ENCODE measurements at places on chromosomes 4 and X.

DNA sequence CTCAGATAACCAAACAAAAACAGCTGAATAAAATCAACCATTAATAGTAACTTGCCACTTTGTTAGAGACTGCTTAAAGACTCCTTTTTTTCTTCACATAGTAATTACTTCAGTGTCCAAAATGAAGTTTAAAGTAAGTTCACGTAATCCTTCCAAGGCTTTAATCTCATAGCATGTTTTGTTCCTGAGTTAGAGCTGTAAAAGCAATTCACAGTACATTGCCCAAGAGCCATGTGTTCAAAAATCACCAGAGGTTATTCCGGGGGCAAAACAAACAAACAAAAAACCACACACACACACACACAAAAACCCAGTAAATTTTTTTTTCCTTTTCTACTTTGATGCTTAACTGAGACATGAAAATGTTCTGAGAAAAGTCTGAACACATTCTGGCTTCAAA is 6.1 kb downstream of the GPR82 start:
- DNase-seq, result no peak

- no peak for DNase-seq
Observed at GRCh38 chrX:115632455-115632854, 71.5 kb downstream of the PLS3 start.

DNA sequence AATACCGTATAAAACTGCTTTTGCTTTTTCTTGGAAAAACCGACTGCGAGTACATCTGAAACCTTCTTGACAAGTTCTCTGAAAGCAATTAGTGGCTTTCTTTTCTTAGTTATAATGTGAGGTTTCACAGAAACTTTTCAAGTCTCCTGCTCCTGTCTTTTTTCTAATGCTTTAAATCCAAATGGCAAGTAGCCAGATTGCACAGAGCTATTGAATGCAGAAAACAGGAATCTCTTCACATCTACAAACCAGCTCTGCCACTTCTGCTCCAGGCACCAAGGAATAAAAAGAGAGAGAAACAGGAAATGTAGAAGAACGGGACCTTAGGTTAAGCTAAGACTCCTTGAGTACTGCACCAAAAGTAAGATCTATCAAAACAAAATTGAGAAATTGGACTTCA is 267.3 kb upstream of the TET2 start:
- DNase-seq, result no peak

- DNase-seq, result no peak
Observed at GRCh38 chr4:151715881-151716280, 44.9 kb downstream of the GATB start.

DNA sequence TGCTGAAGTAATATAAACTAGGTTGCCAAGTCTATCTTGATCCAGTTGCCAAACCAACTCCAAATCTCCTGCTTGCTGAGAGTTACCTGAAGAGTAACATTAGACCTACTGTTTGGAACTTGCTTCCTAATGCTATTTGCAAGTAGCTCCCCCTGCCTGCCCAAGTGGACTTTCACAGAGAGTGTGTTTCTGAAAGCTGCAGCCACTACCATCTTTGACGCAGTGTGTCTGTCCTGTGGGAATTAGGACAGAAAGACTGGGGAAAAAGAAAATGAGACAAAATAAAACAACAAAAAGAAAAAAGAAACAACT is 195.0 kb upstream of the HS3ST1 start:
- no peak for DNase-seq

GRCh38 chr4:41645728-41646390 is 102.7 kb downstream of the PHOX2B start:
- DNase-seq, result no peak

- no peak for DNase-seq
Observed at GRCh38 chr4:11367371-11367770, 61.3 kb downstream of the HS3ST1 start.

DNA sequence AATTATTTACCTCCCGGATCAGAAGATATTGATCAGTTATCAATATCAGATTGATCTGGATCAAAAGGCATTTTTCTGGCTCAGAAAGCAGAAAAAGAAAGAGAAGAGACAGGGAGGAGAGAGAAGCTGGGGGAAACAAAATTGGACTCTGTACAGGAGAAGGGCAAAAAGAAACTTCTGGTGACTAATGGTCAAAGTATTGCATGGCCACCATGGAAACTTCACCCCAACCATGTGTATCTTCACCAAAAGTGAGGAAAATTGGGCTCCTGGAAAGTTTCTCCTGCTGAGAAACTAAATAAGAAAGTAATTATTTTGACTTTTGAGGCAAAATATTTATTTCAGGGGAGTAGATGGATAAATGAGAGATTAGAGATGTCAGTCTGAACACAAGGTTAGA is 33.9 kb downstream of the RNF150 start:
- DNase-seq, result no peak

- DNase-seq, result peak; percentile 65
Observed at GRCh38 chrX:150365990-150366911, 3.1 kb downstream of the MAMLD1 start.

GRCh38 chr4:14025891-14026290 is 398.4 kb upstream of the BOD1L1 start:
- DNase-seq, result no peak

DNA sequence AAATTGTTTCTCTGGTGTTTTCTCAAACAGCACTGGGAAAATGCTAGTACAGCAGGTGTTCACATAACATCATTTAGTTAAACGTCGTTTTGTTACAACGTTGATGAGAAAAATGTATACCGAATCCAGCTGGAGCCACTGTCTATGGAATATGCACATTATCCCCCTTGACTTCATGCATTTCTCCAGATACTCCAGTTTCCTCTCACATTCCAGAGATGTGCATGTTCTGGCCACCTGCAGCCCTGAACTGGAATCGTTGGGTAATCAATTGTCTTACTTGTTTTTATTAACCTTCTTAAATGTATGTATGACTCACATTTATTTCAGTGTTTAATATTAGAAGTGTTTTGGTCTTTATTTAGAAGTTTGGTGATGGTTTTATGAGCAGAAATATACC is 18.4 kb upstream of the ODAM start:
- DNase-seq, result no peak

GRCh38 chr4:73844345-73844744 is 7.9 kb downstream of the CXCL6 start:
- DNase-seq, result no peak

GRCh38 chr4:11783588-11783987 is 354.9 kb upstream of the HS3ST1 start:
- DNase-seq, result no peak

DNA sequence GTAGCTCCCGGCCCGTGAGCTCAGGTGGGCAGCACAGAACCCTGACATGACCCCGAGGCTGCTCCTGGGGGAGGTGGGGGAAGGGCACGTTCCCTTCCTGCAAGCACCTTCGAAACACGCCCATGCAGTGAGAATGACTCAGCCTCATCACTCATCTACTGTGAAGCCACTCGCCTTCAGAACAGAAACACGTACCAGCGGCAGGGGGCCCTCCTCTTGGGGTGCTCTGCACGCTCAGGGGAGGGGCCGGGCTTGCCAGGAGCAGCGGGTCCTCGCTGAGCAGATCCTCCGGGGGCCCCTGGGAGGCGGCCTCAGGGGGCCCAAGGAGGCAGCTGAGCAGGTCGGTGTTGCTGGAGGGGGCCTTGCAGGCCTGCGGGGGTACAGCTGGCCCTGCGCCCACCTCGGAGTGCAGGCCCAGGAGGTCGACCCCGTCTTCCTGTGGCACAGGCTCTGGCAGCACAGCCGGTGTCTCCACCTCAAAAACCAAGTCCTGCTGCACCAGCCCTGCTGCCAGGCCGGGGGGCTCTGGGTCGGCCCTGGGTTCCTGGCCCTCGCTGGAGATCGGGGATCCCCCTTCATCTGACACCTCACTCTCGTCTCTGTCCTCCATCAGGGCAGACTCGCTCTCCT is 40.9 kb upstream of the CPLX1 start:
- DNase-seq, result no peak

DNA sequence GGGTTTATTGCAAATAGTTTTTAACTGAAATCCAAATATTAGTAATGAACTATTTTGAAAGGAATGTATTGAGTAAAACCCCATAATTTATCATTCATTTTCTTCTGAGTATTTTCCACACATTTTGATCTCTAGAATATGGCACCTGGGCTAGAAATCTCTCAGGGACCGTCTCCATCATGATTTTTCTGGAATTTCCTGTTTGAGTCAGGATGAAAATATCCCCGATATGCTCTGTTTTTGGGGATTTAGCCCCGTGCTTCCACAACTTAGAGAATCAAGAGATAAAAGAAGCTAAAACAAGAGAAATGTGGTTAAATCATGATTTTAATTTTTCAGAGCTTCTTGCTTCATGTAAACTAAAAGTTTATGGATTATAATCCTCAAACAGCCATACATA is 114.2 kb downstream of the SPCS3 start:
- no peak for DNase-seq

DNA sequence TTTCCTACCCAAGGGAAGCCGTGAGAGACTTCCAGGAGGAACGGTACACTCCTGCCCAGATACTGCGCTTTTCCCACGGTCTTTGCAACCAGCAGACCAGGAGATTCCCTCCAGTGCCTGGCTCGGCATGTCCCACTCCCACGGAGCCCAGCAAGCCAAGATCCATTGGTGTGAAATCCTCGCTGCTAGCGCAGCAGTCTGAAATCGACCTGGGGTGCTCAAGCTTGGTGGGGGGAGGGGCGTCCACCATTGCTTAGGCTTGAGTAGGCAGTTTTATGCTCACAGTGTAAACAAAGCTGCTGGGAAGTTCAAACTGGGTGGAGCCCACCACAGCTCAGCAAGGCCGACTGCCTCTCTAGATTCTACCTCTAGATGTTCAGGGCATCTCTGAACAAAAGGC is 284.8 kb upstream of the FGF13 start:
- no peak for DNase-seq

DNA sequence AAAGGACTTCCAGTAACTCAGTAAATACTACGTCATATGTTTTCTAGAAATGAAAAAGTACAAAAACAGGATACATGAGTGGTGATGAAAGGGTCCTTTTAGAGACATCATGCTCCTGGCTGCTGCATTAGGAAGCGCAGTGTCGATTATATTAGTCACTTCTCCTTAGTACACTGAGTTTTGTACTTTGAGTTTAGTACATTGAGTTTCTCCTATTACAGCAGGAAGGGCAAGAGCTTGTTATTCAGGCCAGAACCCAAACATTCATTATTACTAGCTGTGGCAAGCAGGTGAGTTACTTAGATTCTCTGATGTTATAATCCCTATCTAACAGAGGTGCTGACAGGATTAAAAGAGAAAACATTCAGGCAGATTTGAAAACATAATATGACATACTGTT is 21.3 kb downstream of the RPGR start:
- DNase-seq, result no peak

GRCh38 chr4:125317525-125317877 is 2.7 kb downstream of the FAT4 start:
- DNase-seq, result no peak

DNA sequence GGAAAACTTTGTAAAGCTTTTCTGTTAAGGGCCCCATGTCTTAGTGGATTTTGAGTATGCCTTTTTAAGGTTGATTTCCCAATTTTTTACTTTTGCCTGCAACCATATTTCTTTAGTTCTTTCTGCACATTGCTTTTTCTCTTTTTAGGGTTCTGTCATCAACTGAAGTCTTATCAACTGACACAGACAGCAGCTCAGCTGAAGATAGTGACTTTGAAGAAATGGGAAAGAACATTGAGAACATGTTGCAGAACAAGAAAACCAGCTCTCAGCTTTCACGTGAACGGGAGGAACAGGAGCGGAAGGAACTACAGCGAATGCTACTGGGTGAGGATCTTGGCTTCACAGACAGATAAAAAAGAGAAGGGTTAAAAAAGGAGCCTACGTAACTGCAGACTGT is 27.8 kb downstream of the TAF1 start:
- DNase-seq, result no peak

- no peak for DNase-seq
Observed at GRCh38 chrX:104432321-104432720, 133.7 kb upstream of the IL1RAPL2 start.

DNA sequence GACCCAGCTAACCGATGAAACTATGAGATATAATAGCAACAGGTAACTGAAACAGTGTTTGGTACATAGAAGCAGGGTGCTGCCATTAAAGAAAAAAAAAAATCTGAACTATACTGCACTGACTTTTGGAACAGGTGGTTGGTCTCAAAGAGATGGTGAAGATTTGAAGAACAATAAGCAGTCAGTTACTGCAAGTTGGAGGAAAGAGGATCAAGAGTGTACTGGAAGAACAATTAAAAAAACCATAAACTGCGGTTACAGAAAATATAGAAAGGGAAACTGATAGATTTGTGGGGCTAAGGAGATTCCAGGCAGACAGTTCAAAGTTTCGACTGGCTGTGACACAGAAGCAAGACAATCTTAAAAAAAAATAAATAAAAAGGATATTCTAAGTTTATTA is 181.9 kb upstream of the TRAM1L1 start:
- DNase-seq, result no peak

DNA sequence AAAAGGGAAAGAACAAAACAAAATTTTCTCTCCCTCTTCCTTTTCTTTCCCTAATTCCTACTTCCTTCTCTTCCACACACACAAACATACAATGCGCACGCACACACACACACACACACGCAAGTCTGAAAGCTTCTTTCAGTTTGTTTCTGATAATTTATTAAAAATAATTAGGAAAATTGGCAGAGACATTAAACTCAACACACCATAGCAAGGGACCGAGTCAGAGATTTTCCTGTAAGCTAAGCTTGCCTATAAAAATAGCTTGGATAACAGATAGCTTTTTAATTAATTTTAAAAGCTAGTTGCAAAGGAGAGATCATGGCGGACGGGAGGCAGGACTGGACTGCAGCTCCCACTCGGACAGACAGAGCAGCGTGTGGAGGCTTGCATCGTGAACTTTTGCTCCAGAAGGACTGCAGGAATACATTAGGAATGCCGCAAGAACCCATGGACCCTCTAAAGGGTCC is 92.6 kb upstream of the MAPK10 start:
- no peak for DNase-seq

DNA sequence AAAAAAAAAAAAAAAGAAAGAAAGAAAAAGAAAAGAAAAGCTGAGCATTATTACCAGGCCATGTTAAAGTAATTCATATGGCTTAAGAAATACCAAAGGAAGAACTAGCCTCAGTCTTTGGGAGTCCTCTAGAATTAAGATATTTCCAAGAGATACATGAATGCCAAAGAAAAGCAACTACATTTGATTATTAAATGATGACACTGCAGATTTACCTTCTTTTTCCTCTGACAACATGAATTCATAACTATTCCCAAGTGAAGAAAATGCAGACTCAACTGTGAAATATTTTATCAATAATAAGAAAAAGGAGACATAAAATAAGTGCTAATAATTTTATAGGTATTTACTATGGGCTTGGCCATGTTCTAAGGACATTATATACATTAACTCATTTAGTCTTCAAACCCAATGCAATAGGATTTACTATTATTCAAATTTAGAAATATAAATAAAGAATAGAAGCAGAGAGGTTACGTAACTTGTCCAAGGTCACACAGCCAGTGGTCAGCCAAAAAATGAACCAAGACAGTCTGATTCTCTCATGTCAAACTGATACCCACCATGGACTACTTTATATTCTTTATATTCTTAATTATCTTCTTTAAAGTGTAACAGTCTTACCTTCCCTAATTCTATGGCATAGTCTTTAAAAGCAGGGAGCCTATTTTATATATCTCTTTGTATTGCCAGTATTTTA is 6.9 kb downstream of the SH3D19 start:
- no peak for DNase-seq

- no peak for DNase-seq
Observed at GRCh38 chrX:41397219-41397618, 49.9 kb upstream of the NYX start.

Measured in SW 1271 (cell line).